Neural progenitor cell (in vitro differentiated cells): ENCODE measurements at places on chromosomes 5 and 9.

- no peak overlapping the region for H3K4me3 ChIP-seq
- H3K4me1 ChIP-seq: no peaks in the 10 kb centered on the region
- H3K27me3 ChIP-seq: no peaks in the 10 kb centered on the region
- no peak overlapping the region for H3K27ac ChIP-seq
- no peaks in the 10 kb centered on the region for H3K36me3 ChIP-seq
- DNase-seq: no peak
Observed at GRCh38 chr9:89797255-89797654, 192.4 kb downstream of the GADD45G start.

- no peaks in the 10 kb centered on the region for H3K4me1 ChIP-seq
- H3K27ac ChIP-seq: no peak overlapping the region
- no peaks in the 10 kb centered on the region for H3K27me3 ChIP-seq
- H3K4me3 ChIP-seq: no peak overlapping the region
- H3K36me3 ChIP-seq: no peaks in the 10 kb centered on the region
Observed at GRCh38 chr9:109198736-109199382, 31.8 kb upstream of the FRRS1L start.

GRCh38 chr5:162209005-162209605 lies 141.5 kb downstream of the GABRG2 start:
- H3K27ac ChIP-seq: no peak overlapping the region
- no peaks in the 10 kb centered on the region for H3K36me3 ChIP-seq
- peak; percentile 81 for DNase-seq
- no peaks in the 10 kb centered on the region for H3K27me3 ChIP-seq
- H3K4me3 ChIP-seq: no peak overlapping the region

DNA sequence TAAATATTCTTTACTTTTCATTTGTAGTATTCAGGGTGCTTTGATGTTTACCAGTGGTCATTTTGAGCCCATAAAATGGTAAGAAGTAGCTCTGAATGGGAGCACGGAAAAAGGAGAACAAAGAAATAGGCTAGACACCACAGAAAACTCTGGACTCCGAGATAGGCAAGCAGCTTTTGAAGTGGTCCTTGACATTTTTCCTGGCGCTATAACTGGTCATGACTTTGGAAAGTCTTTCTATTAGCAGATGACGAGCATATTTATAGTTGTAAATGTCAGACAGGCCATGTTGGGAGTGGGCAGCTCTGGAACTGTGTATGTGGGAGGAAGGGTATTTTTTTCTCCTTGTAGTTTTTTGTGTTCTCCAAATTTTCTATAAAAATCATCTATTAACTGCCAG lies 126.1 kb upstream of the POC5 start:
- H3K27ac ChIP-seq: no peak overlapping the region
- DNase-seq: no peak
- H3K36me3 ChIP-seq: no peaks in the 10 kb centered on the region
- no peak overlapping the region for H3K4me3 ChIP-seq
- peaks cover 6% of the 10 kb centered on the region for H3K27me3 ChIP-seq

DNA sequence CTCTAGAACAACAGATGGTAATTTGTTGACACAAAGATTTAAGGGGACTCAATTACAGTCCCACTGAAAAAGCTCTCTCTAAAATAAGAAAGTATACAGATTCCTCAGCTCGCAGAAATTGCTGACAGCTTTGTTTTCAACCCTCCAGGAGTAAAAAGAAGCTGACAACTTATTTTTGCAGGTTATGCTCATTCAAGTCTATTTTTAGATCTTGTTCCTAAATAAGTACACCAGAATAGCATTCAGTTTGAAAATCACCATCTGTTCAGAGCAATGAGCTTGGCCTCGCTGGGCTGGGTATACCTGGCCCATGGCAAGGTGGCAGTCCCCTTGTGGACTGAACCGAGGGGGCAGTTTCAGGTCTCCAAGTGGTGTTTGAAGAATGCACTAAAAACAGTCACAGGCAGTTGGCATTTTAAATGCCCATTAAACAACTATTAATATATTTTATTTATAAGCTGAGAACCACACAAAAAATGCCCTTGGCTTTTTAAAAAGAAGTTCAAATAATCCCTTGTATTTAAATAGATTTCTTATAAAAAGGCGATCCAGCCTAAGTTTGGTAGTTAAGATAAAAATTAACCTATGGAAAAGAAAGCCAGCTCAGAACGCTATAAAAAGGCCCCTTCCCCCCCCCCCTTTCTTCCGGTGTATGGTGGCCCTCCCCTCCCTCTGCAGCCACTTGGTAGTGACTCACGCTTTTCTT lies 169.2 kb downstream of the AUH start:
- no peak for DNase-seq
- H3K27ac ChIP-seq: no peak overlapping the region
- peak overlapping the region; percentile 45 for H3K4me3 ChIP-seq
- H3K4me1 ChIP-seq: no peaks in the 10 kb centered on the region

GRCh38 chr9:92984976-92985375 lies 37.7 kb downstream of the FGD3 start:
- H3K36me3 ChIP-seq: no peaks in the 10 kb centered on the region
- peaks cover 5% of the 10 kb centered on the region for H3K4me1 ChIP-seq
- H3K27me3 ChIP-seq: no peaks in the 10 kb centered on the region
- DNase-seq: no peak
- no peak overlapping the region for H3K27ac ChIP-seq
- no peak overlapping the region for H3K4me3 ChIP-seq

DNA sequence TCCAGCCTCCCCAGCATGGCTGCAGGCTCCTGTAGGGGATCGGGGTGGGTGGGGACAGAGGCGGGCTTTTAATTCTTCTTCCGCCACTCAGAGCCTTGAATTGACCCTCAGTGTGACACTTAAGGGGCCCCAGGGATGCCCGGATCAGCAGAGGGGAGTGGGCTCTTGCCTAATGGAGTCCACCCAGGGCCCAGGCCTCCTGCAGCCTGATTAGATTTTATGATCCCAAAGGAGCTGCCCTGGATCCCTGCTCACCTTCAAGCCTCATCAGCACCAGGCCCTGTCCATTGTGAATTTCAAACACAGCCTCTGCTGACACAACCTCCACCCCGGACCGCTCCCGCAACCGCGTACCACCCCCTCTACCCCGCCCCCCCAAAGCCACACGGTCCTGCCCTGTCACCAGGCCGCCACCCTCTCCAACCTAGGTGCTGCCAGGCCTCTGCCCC lies 214.1 kb upstream of the IER5L start:
- H3K27ac ChIP-seq: no peak overlapping the region
- no peaks in the 10 kb centered on the region for H3K36me3 ChIP-seq
- no peak overlapping the region for H3K4me3 ChIP-seq
- peaks cover 5% of the 10 kb centered on the region for H3K27me3 ChIP-seq

DNA sequence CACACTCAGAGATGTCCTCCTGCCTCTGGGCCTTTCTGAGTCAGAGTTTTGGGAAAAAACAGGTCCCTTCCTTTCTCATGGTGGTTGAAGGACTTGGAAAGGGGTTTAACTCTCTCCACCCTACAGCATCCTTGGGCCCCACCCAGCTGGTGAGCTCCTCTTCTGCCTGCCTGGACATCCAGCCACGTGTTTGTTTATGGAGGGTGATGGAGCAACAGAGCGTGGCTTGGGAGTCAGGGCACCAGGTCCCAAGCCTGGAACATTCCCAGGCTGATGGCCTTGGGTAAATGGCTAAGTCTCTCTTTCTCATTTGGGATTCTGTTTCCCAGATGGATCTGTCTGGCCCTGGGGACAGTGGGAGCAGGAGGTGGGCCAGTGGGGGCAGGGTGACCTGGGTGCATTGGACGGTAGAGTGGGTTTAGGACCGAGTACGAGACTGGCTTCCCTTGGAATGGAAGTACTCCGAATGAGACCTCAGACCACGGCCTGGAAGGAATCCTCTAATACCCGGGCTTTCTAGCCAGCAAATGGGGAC lies 141.1 kb upstream of the IRX2 start:
- no peak overlapping the region for H3K27ac ChIP-seq
- no peaks in the 10 kb centered on the region for H3K4me1 ChIP-seq
- no peaks in the 10 kb centered on the region for H3K36me3 ChIP-seq
- no peaks in the 10 kb centered on the region for H3K27me3 ChIP-seq
- DNase-seq: no peak

GRCh38 chr5:34486160-34486848 lies 169.8 kb upstream of the RAI14 start:
- DNase-seq: peak; percentile 92
- H3K4me3 ChIP-seq: no peak overlapping the region
- H3K27me3 ChIP-seq: no peaks in the 10 kb centered on the region
- no peak overlapping the region for H3K27ac ChIP-seq
- no peaks in the 10 kb centered on the region for H3K36me3 ChIP-seq

GRCh38 chr9:137989156-137989555 lies 111.6 kb downstream of the CACNA1B start:
- DNase-seq: no peak
- H3K4me3 ChIP-seq: no peak overlapping the region
- H3K27ac ChIP-seq: no peak overlapping the region
- no peaks in the 10 kb centered on the region for H3K36me3 ChIP-seq

- no peaks in the 10 kb centered on the region for H3K4me1 ChIP-seq
- no peak overlapping the region for H3K27ac ChIP-seq
- H3K27me3 ChIP-seq: no peaks in the 10 kb centered on the region
Observed at GRCh38 chr5:87182649-87183048, 85.0 kb upstream of the RASA1 start.

- H3K4me1 ChIP-seq: no peaks in the 10 kb centered on the region
- no peak for DNase-seq
- H3K27me3 ChIP-seq: no peaks in the 10 kb centered on the region
- H3K27ac ChIP-seq: no peak overlapping the region
- H3K4me3 ChIP-seq: no peak overlapping the region
Observed at GRCh38 chr9:82021198-82021597, 32.6 kb downstream of the SPATA31D1 start.

GRCh38 chr9:127154390-127155191 lies 32.2 kb upstream of the ANGPTL2 start:
- H3K27me3 ChIP-seq: no peaks in the 10 kb centered on the region
- no peak overlapping the region for H3K27ac ChIP-seq
- no peaks in the 10 kb centered on the region for H3K36me3 ChIP-seq
- DNase-seq: no peak

GRCh38 chr5:114407783-114408182 lies 45.9 kb downstream of the KCNN2 start:
- no peak for DNase-seq
- no peaks in the 10 kb centered on the region for H3K36me3 ChIP-seq
- H3K4me1 ChIP-seq: peaks cover 12% of the 10 kb centered on the region
- no peak overlapping the region for H3K4me3 ChIP-seq

DNA sequence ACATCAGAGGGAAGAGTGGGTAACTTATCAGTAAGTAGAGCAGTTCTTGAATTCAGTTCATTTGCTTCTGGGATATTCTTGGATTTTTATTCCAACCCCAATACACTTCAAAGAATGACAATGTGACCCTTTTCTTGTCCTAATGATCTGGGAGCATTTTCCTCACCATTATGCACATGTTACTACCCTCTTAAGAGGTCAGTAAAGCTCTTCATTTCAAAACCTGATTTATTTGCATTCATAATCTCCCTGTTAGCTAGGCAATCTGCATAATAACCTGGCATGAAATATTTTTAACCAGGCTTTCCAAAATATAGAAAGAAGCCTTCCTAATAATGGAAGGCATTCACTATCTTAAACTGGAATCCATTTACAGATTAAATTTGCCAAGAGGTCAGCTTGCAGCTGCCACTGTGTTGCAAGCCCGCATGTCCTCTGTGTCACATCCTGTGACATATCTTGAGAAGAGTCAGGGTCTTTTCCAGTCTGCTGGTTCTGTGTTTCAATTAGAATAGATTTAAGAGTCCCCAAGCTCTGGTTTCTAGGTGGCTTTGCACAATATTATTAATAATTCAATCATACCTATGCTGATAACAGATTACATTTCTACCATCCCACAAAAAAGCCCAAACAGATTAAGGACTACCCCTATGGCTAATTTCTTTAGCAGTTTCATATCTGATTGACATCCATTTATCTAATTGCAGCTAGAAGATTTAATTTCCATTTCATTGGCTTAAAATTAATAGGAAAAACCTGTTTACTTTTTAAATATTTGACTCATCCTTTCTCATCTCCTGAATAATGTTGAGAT lies 30.9 kb upstream of the PPP2R2B start:
- H3K36me3 ChIP-seq: no peaks in the 10 kb centered on the region
- no peak overlapping the region for H3K4me3 ChIP-seq
- no peaks in the 10 kb centered on the region for H3K27me3 ChIP-seq
- no peak overlapping the region for H3K27ac ChIP-seq

GRCh38 chr5:100667161-100667630 lies 132.0 kb downstream of the FAM174A start:
- H3K36me3 ChIP-seq: no peaks in the 10 kb centered on the region
- peaks cover 4% of the 10 kb centered on the region for H3K4me1 ChIP-seq
- no peak overlapping the region for H3K27ac ChIP-seq
- H3K27me3 ChIP-seq: no peaks in the 10 kb centered on the region

- H3K36me3 ChIP-seq: no peaks in the 10 kb centered on the region
- peaks cover 26% of the 10 kb centered on the region for H3K27me3 ChIP-seq
- peaks cover 12% of the 10 kb centered on the region for H3K4me1 ChIP-seq
- no peak overlapping the region for H3K4me3 ChIP-seq
- no peak overlapping the region for H3K27ac ChIP-seq
- no peak for DNase-seq
Observed at GRCh38 chr9:35651956-35652828, 1.5 kb upstream of the SIT1 start.

- H3K27me3 ChIP-seq: no peaks in the 10 kb centered on the region
- no peaks in the 10 kb centered on the region for H3K36me3 ChIP-seq
- H3K4me3 ChIP-seq: no peak overlapping the region
- no peak for DNase-seq
Observed at GRCh38 chr5:62042007-62042406, 264.0 kb upstream of the KIF2A start.

DNA sequence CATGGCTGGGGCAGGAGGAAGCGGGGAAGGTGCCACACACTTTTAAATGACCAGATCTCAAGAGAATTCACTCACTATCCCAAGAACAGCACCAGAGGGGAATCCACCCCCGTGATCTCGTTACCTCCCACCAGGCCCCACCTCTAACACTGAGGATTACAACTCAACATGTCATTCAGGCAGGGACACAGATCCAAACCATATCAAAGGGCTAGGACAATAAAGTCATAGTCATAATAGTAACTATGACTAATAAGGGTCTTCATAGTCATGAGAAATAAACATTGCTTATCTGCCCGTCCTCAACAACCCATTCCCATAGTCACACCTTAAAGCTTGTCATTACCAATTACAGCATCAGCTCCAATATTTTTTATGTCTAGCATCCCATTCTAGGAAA lies 65.3 kb upstream of the SMC2 start:
- H3K27ac ChIP-seq: no peak overlapping the region
- no peak for DNase-seq
- H3K4me1 ChIP-seq: no peaks in the 10 kb centered on the region
- H3K36me3 ChIP-seq: no peaks in the 10 kb centered on the region
- no peaks in the 10 kb centered on the region for H3K27me3 ChIP-seq
- H3K4me3 ChIP-seq: no peak overlapping the region
